AG04449 (cell line): ENCODE measurements at places on chromosomes 12 and 14.

DNA sequence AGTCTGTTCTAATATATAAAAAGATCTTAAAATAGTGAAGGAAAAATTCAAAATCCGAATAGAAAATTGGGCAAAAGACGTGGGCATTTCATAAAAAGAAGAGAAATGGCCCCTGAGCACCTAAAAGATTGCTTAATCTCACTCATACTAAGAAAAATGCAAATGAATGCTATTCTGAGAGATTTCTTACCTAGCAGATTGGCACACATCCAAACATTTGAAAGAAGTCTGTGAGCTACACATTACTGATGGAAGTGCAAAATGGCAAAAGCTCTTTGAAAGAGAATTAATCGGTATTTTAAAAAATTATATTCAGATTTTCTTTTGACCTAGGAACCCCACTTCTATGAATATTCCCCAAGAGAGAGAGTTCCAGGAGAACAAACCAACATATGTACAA, 280.4 kb upstream of the GARIN6 start:
- no peak for DNase-seq

- no peak for DNase-seq
These were observed 193.6 kb downstream of the KSR2 start for GRCh38 chr12:117774941-117775775.

- DNase-seq, result no peak
These were observed 55.4 kb downstream of the TMEM260 start for GRCh38 chr14:56635041-56635440.

DNA sequence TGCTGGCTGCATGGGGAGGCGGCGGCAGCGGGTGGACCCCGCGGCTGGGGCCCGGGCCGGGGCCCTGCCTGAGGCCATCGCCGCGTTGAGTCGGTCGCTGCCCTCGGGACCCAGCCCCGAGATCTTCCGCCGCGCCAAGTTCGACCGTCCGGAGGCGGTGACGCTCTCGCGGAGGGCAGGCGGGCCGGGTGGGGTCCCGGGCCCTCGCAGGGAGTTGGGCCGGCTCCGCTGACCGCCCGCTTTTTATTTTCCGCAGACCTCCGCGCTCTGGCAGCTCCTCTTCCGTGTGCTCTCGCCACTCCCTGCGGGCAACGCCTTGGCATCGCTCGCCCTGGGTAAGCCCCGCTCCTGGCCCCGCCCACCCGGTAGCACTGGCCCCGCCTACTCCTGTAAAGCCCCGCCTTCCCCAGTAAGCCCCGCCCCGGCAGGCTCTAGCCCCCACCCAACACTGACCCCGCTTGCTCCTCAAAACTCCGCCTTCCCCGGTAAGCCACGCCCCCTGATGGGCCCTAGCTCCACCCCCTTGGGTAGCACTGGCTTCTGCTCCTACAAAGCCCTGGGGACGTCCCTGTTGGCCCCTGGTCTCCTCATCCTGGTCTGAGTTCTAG, 424 bp downstream of the TEDC1 start:
- DNase-seq, result no peak

- no peak for DNase-seq
These were observed 6.3 kb downstream of the MTHFD1 start for GRCh38 chr14:64394423-64394822.

GRCh38 chr14:20732477-20732876, 13.2 kb upstream of the EDDM3A start:
- no peak for DNase-seq

DNA sequence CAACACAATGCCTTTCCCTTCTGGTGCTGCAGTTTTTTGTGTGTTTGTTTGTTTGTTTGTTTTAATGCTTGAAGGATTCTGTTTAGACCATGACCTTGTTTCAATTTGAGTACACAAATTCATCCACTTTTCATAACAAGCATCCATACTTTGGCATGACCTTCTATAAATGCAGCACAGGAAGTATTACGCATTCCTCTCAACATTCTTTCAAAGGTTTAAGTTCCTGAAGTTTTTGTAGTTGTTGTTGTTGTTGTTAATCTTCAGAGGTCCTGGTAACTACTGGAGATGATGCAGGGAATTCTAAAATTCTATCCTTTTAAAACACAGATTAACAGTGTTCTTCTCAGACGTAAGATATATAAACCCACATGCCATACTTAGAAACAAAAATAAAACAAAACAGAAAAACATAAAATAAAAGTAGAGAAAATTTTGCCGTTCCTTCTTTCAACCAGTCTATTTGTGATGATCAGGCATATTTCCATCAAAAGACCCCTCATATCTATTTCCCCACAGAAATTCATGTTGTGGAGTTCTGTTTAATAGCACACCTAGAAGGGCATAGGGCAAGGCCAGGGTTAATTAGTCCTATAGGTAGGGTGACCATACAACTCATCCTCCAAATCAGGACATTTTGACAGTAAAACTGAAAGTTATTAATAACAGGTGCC, 529.9 kb downstream of the NOVA1 start:
- no peak for DNase-seq

GRCh38 chr12:14949631-14950030, 11.3 kb upstream of the ERP27 start:
- no peak for DNase-seq

- DNase-seq, result peak; percentile 77
These were observed 90.2 kb downstream of the NTN4 start for GRCh38 chr12:95700316-95700785.

- DNase-seq, result no peak
These were observed 429.4 kb downstream of the PCNX1 start for GRCh38 chr14:71336489-71337192.

DNA sequence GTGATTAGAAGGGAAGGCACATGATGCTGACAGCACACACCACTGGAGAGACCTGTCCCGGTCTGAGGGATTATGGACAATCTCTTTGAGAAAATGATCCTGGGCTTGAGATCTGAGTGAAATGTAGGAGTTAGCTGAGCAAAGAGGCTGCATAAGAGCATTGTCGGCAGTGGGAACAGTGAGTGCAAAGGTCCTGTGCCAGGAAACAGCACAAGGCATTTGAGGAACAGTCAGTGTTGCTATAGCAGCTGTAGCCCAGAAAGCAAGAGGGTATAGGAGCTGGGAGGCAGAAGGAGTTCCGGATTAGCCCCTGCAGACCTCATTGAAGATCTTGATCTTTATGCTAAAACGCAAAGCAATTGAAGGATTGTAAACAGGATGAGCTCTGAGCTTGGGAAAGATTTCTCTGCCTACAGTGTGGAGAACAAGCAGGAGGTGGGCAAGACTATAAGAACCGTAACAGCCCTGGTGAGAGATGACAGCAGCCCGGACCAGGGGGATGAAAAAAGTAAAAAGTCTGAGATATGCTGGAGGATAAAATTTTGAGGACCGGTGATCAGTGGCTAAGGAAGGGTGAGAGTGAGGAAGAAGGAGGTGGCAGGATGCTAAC, 28.5 kb downstream of the CFL2 start:
- DNase-seq, result no peak

DNA sequence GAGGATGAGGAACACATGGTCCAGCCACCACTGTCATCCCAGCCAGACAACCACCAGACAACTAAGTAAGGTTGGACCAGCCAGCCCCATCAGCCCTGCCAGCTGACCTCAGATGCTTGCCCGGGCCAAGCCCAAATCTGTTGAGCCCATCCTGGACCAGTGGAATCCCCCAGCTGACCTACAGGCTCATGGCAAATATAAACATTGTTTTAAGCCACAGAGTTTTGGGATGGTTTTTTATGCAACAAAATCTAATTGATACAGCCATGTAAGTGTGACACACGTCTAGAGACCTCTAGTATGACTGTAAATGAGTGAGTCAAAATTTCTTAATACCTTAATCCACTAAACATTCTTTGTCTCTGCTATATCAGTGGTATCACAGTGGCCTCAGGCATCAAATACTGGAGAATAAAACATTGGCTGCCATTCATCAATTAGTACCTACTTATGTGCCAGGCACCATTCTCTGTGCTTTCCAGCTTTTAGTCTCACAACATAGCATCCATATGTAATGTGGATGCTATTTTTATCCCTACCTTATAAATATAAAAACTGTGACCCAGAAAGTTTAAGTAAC, 24.2 kb upstream of the NT5DC3 start:
- DNase-seq, result no peak

DNA sequence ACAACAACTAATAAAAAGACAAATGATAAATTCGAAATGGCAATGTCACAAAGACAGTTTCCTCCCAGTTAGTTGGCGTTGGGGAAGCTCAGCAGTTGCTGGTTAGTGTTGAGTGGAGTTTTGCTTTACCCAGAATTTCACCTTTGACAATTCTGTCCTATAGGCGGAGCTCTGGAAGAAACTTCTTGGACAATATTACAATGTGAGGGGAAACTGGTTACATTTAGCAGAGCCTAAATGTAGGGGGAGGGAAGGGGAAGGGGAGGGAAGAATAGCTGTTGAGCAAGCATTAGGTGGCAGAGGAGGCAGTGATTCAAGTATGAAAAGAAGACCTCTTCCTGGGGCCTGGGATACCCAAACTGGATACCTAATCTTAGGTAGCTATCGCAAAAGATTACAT, 51.4 kb downstream of the BDKRB1 start:
- no peak for DNase-seq
